ENCODE measurements at places on chromosomes 5 and 9.

GRCh38 chr5:111415053-111415452 lies 97.3 kb downstream of the STARD4 start:
- DNase-seq, result no peak

DNA sequence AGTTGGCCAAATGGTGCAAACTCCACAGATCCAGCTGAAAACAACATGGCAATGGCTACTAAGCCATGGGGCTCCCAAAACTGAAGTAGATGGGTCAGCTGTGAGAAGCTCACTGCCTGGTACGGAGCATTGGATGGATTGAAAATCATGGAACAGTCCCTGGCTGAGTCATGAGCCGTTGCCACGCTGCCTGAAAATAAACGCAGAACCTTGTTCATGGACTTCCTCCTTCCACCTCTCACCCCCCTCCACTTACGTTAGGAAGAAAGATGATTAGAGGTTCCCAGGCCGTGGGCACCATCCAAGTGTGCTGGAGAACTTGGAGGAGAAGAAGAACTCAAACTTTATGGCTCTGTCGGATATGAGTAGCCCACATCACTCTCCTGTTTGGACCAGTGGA lies 6.8 kb upstream of the DIPK1B start:
- no peak for DNase-seq

DNA sequence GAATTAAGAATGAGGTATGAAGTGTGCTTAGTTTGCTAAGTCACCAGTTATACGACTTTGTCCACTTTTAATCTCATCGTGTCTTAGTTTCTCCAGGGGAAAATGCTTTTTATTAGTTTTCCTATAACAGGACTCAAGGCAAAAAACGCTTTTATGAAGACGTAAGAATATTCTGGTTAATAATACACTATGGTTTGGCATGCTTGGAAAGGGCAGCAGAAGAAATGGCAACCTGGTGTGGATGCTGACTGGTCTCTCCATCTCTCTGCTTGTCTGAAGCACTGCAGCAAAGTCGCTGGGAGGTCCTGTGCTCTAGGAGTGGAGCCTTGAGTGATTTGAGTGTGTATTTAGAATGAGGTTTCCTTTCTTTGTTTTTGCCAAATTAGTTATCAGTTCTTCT lies 78.8 kb downstream of the ZSWIM6 start:
- DNase-seq, result no peak

GRCh38 chr9:92404042-92404836 lies at the start of gene OGN:
OGN (minus strand) TSS chr9:92404578; CDS start chr9:92403407, 1,171 bp downstream.
- DNase-seq, result peak; percentile 68

DNA sequence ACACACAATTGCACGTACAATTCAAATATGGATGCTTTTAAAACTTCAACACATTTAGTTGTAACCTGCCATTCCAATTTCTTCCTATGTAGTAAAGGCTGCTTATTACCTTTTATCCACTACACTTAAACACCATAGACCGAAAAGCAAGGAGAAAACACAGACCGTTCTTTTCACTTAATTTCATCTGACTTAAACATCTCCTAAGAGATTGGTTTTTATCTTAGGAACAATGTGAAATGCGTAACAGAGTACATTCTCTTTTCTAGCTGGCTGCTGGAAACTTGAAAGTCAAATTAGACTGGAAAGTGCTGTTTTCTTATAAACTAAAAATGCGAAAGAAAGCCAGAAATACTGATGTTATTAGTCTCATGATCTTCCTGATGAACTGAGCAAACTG lies 241.8 kb downstream of the MLLT3 start:
- no peak for DNase-seq

GRCh38 chr5:172005708-172006320 lies 624 bp downstream of the FBXW11 start:
- DNase-seq, result no peak

GRCh38 chr5:124274949-124275348 lies 471.5 kb downstream of the ZNF608 start:
- DNase-seq, result no peak

Measured in fibroblast of gingiva (primary cell).